ENCODE measurements at places on chromosomes 2 and 18.

DNA sequence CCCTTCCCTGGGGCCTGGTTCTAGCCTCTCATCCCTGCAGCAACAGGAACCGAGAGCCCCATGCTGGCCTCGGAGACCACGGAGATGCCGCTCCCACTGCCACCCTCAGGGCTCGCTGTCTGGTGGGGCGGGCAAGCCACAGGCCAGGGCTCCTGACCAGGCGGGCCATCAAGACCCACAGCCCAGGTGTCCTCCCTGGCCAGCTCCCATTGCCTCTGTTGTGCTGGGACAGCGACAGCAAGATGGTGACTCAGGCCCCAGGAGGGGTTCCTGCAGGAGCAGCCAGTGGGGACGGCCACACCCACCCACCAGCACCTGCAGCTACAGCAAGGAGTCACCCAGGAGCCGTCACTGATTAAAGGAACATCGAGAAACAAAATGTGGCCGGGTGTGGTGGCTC is 7.4 kb downstream of the KLHL30 start:
- DNase-seq: no peak

DNA sequence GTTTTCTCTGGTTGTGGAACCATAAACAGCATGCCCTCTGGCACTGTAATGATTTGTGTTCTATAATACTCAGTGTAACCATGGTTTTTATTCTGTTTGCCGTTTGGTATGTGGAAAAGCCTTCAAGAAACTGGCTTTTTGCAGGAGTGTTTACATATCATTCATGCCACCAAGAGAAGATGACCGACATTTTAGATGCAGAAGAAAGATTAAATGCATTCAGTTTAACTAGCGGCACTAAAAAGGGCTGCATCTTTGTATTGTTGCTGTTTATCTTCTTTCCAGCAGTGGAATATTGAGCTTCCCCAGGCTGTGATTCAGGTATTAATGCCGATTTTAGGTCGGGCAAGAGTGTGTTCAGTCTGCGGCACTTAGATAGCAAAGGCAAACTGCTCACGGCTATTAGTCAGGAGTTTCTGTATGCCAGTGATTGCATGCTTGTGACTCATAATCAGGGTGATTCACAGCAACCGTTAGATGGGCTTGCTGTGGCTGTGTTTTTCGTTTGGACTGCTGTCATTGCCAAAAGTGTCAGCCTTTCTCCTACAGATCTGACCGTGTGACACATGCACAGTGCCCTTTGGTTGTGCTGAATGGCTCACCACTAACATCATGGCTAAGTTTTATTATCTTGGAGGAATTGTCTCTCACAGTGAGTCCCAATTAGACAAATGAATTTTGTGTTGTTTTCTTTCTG is 479.7 kb downstream of the PARD3B start:
- DNase-seq: peak; percentile 17

- no peak for DNase-seq
Observed at GRCh38 chr2:127219171-127220070, 678 bp downstream of the CYP27C1 start.

DNA sequence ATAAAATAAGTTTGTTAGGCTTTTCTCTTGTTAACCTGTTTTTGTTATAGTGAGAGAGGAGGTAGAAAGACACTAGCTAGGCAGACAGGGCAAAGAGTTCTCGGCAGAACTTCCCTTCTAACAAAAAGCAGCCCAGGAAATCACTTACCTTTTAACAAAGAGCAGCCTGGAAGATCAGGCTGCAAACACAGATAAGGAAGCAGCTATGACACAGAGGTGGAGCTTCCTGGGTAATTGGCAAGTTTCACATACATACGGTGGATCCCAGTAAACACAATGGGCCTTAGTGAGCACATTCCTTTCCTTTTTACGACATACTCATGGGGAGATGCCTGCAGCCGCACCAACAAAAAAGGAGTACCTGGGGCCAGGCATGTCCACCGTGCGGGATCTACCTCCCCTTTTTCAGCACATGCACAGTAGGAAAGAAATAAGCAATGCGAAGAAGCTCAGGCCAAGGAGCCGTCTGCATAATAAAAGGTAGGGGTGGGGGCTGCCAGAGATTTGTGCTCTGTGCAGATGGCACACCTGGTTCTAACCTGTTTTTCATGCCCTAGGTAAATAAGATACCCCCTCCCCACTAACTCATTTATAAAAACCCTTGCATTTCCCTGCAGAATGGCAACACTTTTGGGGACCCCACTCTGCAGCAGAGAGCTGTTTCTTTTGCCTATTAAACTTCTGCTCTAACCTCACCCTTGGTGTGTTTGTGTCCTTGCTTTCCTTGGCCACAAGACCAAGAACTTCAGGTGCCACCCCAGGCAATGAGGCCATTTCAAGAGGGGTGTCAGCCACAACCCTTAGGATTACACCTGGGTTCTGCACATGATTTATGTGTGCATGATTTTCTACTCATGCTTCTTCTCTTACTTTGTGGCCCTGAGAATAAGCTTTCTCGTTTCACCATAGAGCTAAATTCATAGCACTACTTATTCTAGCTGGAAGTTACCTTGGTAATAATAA is 26.5 kb downstream of the MDH1 start:
- DNase-seq: no peak

DNA sequence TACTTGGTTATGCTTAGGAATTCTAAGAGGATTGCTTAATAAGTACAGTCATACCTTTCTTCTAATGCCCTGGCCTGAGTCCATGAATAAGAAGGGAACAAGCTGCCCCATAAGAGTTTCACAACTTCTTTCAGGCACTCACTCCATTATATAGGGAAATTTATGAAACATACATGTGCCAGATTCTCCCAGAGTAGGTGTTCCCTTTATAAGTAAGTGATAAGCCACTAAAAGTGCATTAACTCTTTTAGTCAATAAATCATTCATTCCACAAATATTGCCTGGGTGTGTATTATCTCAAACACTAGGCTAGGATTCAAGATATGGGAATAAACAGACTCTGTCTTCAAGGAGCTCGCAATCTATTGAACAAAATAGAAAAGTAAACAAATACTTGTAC is 84.5 kb upstream of the RBBP8 start:
- no peak for DNase-seq

Data from NCI-H1092 treated with DMSO at 0.1 percent for 48 hours (cell line).